A549 treated with AZD2906 at 1 μM for 4 hours (cell line): ENCODE measurements at places on chromosomes 16 and 17. TPM values are rescaled to one million over a fixed set of nuclear protein-coding genes. Genes with fewer than 3 reads are reported as not detected.

CMTM2 gene
- total RNA-seq, result not detected in 5 replicates

FTSJ3 gene
- total RNA-seq, result 43.9 to 61.3 TPM (median 52.1 TPM) in 5 replicates

UNK gene
- total RNA-seq, result 25.1 to 31.3 TPM (median 28.1 TPM) in 5 replicates

CDH8 gene
- 0.32 to 0.56 TPM (median 0.40 TPM) in 5 replicates for total RNA-seq

TAOK2 gene
- total RNA-seq, result 25.2 to 31.2 TPM (median 30.1 TPM) in 5 replicates

DHRS7C gene
- total RNA-seq, result not detected in 5 replicates

AKAP10 gene
- 21.0 to 25.0 TPM (median 24.4 TPM) in 5 replicates for total RNA-seq

BIRC5 gene
- total RNA-seq, result 93.1 to 114 TPM (median 97.6 TPM) in 5 replicates

IRX6 gene
- not detected in 5 replicates for total RNA-seq

SMIM36 gene
- not detected in 5 replicates for total RNA-seq

PEMT gene
- total RNA-seq, result 53.9 to 73.7 TPM (median 67.0 TPM) in 5 replicates

USP31 gene
- 12.7 to 15.1 TPM (median 14.6 TPM) in 5 replicates for total RNA-seq

CES3 gene
- total RNA-seq, result 2.1 to 2.9 TPM (median 2.4 TPM) in 5 replicates

CEP95 gene
- 25.2 to 32.7 TPM (median 28.4 TPM) in 5 replicates for total RNA-seq
